Transverse colon (tissue), 4 donors: ENCODE measurements at places on chromosomes 2 and 18. TPM values are rescaled to one million over a fixed set of nuclear protein-coding genes. Genes with fewer than 3 reads are reported as not detected.

The ANKRD36B gene
- total RNA-seq: 81.8 TPM

The CDH19 gene
- 57.1 TPM for total RNA-seq

The TP53I3 gene
- total RNA-seq: 153 TPM

The PTPRN gene
- 0.60 TPM for total RNA-seq

The RPS27A gene
- 1,080 TPM for total RNA-seq

The ANKRD30B gene
- 0.79 TPM for total RNA-seq

The EHD3 gene
- total RNA-seq: 3.0 TPM

The MC5R gene
- not detected for total RNA-seq

The CNDP1 gene
- not detected for total RNA-seq

The MYO7B gene
- total RNA-seq: 271 TPM

The SLC9A2 gene
- 61.7 TPM for total RNA-seq

The DYNAP gene
- not detected for total RNA-seq

The UNC50 gene
- total RNA-seq: 29.3 TPM

The BMP10 gene
- total RNA-seq: not detected

The POTEC gene
- not detected for total RNA-seq

The SMPD4 gene
- total RNA-seq: 29.2 TPM

The LINC00305 gene
- not detected for total RNA-seq

The DDX18 gene
- total RNA-seq: 37.6 TPM

The CCDC148 gene
- total RNA-seq: not detected

The TNFRSF11A gene
- 23.9 TPM for total RNA-seq
